ENCODE measurements at places on chromosomes 13 and 19. TPM values are rescaled to one million over a fixed set of nuclear protein-coding genes. Genes with fewer than 3 reads are reported as not detected.

SPIB gene
- 0.38 TPM for polyA plus RNA-seq

OR7A5 gene
- polyA plus RNA-seq: not detected

GPATCH1 gene
- 3.9 TPM for polyA plus RNA-seq

CGB3 gene
- not detected for polyA plus RNA-seq

MYO1F gene
- polyA plus RNA-seq: 79.3 TPM

BORA gene
- polyA plus RNA-seq: 9.2 TPM

- peak overlapping the region; percentile 73 for H3K27ac ChIP-seq
- peak overlapping the region; percentile 72 for H3K4me3 ChIP-seq
- peak; percentile 94 for DNase-seq
- H3K27me3 ChIP-seq: no peaks in the 10 kb centered on the region
- peaks cover 49% of the 10 kb centered on the region for H3K4me1 ChIP-seq
- H3K36me3 ChIP-seq: no peaks in the 10 kb centered on the region
Measured at GRCh38 chr19:46634045-46634655, 1.9 kb downstream of the GNG8 start.

DNA sequence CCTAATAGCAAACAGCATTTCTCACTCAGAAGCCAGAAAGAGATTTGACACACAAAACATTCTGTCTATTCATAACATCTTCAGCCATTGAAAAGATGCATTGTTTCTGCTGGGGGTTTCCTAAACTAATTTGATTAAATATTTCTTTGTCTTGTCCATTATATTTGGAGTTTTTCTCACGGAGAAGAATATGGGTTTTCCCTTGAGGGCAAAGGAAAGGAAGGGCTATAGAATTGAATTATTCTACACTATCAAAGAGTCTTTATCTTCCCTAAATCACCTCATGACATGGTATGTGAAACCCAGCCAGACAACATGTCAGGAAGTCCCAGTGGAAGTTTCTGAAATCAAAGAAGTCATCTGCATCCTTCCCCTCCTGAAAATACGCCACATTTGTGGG, 186.4 kb downstream of the SHISA2 start:
- H3K36me3 ChIP-seq: no peaks in the 10 kb centered on the region
- H3K4me3 ChIP-seq: no peak overlapping the region
- peaks cover 4% of the 10 kb centered on the region for H3K27me3 ChIP-seq
- DNase-seq: no peak
- no peaks in the 10 kb centered on the region for H3K4me1 ChIP-seq

- H3K27me3 ChIP-seq: no peaks in the 10 kb centered on the region
- peak overlapping the region; percentile 37 for H3K4me3 ChIP-seq
- no peak for DNase-seq
- peaks cover 65% of the 10 kb centered on the region for H3K4me1 ChIP-seq
- H3K27ac ChIP-seq: peak overlapping the region; percentile 75
- H3K36me3 ChIP-seq: peaks cover under 1% of the 10 kb centered on the region
Measured at GRCh38 chr19:2167896-2168618, 4.3 kb downstream of the DOT1L start.

- H3K27ac ChIP-seq: no peak overlapping the region
- no peaks in the 10 kb centered on the region for H3K27me3 ChIP-seq
- no peak overlapping the region for H3K4me3 ChIP-seq
- H3K4me1 ChIP-seq: no peaks in the 10 kb centered on the region
- DNase-seq: no peak
Measured at GRCh38 chr13:61202042-61202441, 213.6 kb downstream of the PCDH20 start.

- no peaks in the 10 kb centered on the region for H3K4me1 ChIP-seq
- no peak overlapping the region for H3K27ac ChIP-seq
- H3K4me3 ChIP-seq: no peak overlapping the region
- H3K36me3 ChIP-seq: no peaks in the 10 kb centered on the region
Measured at GRCh38 chr13:113089693-113090414, 15.7 kb upstream of the F7 start.
